Cortex of kidney (tissue), 1 donor: ENCODE measurements at places on chromosomes 4 and X.

DNA sequence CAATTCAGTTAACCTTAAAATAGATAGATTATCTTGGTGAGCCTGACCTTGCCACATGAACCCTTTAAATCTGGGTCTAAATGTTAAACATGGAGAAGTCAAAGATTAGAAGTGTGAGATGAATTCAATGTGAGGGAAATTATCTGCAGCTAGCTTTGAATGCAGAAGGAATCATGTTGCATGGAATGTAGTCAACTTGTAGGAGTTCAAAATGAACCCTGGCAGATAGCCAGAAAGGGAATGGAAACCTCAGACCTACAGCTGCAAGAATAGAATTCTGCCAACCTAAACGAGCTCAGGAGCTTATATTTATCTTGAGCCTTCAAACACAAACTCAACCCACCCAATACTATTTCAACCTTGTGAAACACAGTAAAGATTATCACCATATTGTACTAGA is 632.5 kb downstream of the KCTD8 start:
- no peak for DNase-seq

DNA sequence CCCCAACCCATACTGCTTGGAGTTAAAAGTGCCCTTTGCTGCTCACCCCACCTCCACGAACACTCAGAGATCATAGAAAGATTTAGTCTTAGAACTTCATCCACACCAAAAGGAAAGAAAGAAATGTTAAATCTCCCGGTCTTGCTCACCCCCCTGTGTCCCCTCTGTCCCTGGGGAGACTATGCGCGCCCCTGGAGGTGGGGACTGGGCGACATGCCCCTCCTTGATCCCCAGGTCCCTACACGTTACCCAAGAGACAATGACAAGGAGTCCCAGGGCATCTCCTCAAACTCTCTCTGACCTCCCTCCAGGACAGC is 620 bp downstream of the ITM2A start:
- DNase-seq = no peak

DNA sequence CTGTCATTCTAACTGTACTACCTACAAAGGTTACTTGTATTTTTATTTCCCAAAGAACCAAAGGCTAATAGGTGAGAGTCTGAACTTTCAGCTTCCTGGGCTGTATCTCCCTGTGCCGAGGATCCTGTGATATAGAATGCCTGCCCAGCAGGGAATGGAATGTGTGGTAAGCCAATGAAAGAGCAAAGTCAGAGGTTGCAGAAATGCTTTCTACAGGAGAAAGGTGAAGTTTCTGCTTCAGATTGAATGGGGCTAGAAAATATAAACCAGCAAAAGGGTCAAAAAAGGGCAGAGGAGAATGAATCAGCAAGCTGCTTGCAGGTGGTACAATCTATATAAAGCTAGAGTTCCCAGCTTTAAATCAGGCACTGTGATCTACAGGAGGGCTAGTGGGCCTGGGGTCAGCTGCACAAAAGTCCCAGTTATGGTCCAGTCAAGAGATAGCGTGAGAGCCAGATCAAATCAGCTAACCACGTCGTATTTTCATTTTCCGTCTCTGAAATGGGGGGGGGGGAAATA is 146.1 kb downstream of the DCTD start:
- DNase-seq = no peak

DNA sequence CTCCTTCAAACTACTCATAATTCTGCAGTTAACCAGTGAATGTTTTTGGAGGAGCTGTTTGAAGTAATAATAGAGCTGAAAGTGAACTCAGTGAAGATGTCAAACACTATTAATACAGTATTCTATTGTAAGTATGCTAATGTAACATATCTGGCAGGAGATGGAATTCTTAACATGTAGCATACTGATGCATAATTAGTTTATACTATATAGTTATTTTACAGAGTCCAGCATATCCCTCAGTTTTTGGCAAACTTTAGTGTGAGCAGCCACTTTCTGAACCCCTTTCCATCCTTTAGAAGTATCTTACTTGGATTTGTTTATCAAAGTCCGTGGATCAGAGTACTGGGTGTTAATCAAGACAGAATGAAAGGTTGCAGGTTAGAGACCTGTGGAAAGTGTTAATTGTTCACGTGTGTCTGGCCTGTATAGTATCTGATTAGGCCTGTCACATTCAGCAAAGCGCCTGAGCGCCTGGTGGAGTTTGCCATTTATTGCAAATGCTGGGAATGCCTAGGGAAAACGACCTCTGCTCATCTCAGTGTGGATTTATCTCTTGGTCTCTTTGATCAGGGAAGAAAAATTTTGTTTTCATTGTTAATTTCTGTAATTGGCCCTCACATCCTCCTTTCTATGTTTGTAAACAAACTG is 251.7 kb upstream of the MAD2L1 start:
- DNase-seq = no peak

- DNase-seq = no peak
Observed at GRCh38 chr4:187271848-187272247, 548.2 kb upstream of the FAT1 start.
